T-cell (primary cell): ENCODE measurements at places on chromosomes 5 and 9.

DNA sequence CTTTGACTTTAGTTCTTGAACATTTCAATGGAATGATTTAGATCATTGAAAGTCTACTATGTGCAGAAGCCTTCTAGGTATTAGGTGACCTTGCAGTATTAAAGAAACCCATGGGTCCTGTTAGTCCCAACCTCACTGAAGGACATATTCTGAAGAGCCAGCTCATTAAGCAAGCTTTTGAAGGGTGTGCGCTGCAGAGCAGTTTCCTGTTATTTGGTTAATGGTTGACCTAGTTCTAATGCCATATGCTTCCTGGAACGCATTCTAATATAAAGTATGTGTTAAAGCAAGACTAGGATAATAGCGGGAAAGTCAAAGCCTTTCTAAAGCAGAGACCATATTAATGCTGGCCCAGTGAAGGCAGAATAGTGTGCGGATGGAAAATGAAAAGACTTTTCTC, 20.1 kb downstream of the ZNF462 start:
- no peak for DNase-seq

GRCh38 chr9:92639791-92640271, 30.1 kb downstream of the IPPK start:
- no peak for DNase-seq

GRCh38 chr9:27353166-27353473, 56.2 kb upstream of the EQTN start:
- DNase-seq, result no peak

- DNase-seq, result no peak
Observed at GRCh38 chr9:34016149-34016548, 32.5 kb downstream of the UBAP2 start.

GRCh38 chr9:80376180-80376579, 804.4 kb downstream of the TLE4 start:
- DNase-seq, result no peak

DNA sequence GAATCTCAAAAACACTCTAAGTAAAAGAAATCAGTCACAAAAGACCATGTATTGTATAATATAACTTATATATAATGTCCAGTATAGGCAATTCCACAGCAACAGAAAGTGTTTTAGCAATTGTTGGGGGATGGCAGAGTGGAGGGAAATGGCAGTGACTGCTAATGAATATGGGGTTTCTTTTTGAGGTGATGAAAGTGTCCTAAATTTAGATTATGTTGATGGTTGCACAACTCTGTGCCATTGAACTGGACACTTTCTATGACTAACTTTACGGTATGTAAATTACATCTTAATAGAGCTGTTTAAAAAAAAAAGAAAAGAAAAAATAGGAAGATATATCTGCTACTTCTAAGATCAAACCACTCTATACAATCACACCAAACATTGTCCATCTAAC, 124.9 kb upstream of the ZNF462 start:
- no peak for DNase-seq

GRCh38 chr9:79592726-79593493, 21.1 kb downstream of the TLE4 start:
- no peak for DNase-seq

GRCh38 chr5:131217791-131218190, 46.1 kb upstream of the CDC42SE2 start:
- no peak for DNase-seq

GRCh38 chr9:108515856-108516255, 339.9 kb downstream of the ACTL7B start:
- no peak for DNase-seq
